ENCODE measurements at places on chromosomes 5 and 9.

DNA sequence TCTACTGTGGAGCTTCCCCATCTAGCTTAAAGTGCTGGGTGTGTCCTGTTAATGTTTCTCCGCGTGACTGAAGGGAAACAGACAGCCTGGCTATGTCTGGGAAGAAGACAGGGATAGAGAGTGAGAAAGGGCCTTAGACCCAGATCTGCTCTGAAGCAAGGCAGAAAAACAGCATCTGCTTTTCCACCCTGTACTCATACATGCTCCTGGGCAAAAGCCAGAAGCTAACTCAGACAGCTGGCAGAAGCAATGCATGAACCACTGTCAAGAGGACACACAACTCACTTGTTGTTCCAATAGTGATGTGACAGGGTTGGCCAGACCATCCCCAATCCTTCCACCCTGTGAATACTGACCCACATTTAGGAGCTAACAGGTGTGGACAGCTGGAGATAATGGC, 63.3 kb downstream of the DPYSL3 start:
- DNase-seq = no peak

DNA sequence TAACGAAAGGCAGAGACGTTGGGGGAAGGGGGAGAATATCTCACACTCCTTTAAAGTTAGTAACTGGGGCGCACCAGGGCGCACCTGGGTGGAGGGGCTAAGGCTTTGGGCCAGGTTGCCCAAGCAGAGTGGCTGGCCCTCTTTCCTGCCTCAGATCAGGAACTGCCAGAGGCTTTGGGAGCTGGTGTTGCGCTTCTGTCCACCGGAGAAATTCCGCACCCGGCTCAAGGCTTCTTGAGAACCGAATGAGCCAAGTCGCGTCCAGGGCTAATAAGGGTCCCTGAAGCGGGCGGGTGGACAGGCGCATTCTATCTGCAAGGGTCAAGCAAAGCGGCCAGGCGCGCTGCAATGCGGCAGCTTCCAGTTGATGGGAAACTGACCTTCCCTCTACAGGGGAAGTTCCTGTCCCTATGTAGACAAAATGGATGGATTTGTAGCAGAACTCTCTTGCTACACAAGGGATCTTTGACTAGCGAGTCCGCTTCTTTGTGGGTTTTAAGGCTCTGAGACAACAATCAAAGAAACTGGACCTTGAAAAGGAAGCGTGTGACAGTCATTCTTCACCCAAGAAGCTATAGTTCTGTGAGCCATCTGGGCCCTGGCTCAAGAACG, 5.5 kb downstream of the PAX5 start:
- DNase-seq = no peak

- no peak for DNase-seq
Measured at GRCh38 chr5:35205186-35205585, 25.1 kb downstream of the PRLR start.

GRCh38 chr5:956941-957747, 51.5 kb upstream of the NKD2 start:
- DNase-seq = peak; percentile 94

GRCh38 chr9:113677057-113677456, 199.1 kb upstream of the ZNF618 start:
- DNase-seq = no peak

DNA sequence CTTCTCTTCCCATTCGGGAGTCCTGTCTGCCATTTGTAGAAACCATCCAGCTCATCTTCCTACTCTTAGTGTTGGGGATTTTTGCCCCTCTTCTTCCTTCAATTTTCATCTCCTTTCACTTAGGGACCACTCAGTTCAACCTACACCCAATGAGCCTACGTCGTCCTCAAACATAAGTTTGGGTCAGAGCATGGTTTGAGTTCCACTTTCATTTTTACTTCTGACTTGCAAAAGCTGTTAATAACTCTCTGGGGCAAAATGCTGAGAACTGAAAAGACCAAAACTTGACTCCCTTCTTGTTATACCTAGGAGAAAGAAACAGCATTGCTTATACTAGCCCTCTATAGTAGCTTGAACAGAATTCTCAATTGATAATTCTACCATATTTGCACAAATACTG, 381.5 kb upstream of the MPDZ start:
- no peak for DNase-seq

- DNase-seq = no peak
Measured at GRCh38 chr5:18043344-18043743, 409.1 kb downstream of the TAF11L14 start.

DNA sequence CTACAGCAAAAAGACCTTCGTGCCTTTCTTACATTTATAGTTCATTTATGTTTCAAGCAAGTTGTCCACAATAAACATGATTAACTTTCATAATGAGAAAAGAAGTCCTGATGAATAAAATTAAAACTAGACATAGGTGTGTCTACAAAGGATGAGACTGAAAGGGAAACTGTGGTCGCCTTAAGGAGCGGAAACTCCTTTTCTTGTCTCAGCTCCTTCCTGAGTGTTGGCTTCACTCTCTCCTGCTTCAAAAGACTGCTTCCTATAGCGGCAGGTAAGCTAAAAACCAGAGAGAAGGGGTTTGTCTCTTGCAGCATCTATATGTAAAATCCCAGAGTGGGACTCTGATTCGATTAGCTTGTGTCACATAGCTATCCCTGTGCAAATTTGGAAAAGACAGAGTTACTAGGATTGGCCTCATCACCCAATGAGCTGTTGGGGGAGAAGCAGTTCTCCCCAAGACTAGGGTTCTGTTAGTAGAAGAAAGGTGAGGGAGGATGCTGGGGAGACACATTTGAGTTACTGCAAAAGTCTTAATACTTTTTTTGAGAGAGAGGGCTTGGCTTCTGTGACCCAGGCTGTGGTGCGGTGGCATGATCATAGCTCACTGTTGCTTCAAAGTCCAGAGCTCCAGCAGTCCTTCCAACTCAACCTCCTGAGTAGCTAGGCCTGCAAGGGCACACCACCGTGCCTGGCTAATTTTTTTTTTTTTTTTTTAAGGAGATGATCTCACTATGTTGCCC, 16.8 kb upstream of the CTSL start:
- DNase-seq = no peak

DNA sequence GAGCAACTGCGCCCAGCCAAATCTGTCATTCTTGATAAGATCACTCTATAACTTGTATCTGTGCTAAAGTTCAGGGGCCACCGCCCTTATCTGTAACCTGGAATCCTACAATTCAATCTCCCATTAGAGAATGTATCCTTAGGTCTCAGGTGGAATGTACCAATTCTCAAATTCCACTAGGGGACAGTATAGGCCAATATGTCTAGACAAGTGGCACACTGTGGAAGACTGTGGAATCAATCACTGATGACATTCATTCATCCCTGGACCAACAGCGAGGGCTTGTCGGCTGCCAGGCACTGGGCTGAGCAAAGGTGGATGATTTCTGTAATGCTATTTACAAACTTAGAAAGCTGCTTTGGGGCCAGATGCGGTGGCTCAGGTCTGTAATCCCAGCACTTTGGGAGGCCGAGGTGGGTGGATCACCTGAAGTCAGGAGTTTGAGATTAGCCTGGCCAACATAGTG, 28.7 kb upstream of the MEGF9 start:
- DNase-seq = peak; percentile 25

DNA sequence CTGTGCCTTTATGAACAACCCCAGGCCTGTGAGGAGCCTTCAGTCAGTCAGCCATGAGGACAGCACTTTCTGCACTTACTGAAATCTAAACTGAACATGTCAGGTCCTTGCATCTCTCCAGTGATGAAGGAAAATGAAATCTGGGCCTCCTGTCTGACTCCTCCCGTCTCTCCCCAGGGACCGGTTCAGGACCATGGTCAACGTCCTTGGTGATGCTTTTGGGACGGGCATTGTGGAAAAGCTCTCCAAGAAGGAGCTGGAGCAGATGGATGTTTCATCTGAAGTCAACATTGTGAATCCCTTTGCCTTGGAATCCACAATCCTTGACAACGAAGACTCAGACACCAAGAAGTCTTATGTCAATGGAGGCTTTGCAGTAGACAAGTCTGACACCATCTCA, 77.0 kb upstream of the PLPP6 start:
- peak; percentile 18 for DNase-seq

DNA sequence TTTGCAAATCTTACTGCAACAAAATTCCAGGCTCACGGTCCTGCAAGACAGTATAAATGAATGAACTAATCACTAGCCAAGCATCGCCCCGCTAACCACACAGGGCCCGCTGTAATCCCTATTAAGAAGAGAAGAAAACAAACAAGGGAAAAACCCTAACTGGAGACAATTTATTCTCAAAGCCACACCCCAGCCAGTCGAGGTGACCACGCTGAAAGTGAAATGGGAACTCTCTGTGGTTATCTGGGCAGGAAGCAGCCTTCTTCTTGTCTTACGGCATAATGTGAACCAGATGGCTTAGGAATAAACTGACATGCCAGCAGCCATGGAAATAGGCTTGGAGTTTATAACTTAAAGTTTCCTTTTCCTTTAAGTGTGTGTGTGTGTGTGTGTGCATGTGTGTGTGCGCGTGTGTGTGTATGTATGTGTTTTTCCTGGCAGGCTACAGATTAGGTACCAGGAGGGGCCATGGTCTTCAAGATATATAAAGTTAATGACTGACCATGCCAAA, 120.2 kb downstream of the SEMA6A start:
- peak; percentile 91 for DNase-seq

GRCh38 chr9:137485343-137486140, 26.4 kb upstream of the NSMF start:
- DNase-seq = no peak

DNA sequence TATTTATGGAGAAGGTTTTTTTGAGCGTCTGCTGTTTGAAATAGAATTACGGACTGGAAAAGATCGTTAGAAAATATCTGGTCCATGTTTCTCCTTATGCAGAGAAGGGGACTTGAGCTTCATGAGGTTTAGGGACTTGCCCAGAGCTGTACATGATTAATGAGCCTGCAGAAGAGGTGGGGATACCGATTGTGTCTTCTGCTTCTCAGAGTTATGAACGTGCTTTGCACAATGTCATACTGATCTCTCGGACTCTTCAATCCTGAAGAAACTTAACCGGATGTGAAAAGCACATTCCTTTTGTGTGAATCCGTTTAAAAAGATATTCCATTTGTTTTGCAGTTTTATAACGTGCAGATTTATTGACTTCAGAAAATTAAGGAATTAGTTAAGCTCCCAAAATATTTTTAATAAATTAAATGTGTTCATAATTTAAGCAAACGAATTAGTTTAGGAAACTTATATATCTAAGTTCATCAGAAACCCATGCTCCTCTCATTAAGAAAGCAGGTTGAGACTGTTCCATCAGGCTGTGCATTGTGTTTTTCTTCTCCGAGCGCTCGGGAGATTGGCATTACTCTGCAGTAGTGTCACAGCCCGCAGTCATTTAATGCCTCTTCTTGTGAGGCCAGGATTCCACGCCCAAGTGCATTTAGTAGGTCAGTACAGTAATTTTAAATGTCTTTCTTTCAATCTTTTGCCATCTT, 40.8 kb upstream of the MEF2C start:
- no peak for DNase-seq

DNA sequence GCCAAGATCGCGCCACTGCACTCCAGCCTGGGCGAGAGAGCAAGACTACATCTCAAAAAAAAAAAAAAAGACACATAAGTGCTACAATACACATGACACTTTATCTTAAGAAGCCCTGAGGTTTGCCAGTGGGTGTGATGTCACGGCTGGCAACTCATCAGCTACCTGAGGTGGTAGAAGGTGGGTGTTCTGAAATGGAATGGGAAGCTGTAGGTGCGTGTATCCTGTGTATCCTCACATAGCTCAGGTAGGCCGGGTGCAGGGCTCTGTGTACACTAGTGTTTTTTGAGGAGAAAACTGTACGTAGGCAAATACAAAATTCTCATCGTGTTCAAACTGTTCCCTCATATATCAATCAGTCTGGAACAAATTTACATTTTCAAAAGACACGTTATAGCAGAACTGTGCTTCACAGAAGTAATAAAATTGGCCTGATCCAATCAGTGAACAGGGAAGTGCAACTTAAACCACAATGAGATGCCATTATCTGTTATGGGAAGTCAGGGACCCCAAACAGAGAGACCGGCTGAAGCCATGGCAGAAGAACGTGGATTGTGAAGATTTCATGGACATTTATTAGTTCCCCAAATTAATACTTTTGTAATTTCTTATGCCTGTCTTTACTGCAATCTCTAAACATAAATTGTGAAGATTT, 10.4 kb downstream of the BICD2 start:
- no peak for DNase-seq

- no peak for DNase-seq
Measured at GRCh38 chr5:14662721-14663260, 1.7 kb upstream of the OTULIN start.

- DNase-seq = no peak
Measured at GRCh38 chr9:86077276-86077675, 22.1 kb downstream of the GOLM1 start.

DNA sequence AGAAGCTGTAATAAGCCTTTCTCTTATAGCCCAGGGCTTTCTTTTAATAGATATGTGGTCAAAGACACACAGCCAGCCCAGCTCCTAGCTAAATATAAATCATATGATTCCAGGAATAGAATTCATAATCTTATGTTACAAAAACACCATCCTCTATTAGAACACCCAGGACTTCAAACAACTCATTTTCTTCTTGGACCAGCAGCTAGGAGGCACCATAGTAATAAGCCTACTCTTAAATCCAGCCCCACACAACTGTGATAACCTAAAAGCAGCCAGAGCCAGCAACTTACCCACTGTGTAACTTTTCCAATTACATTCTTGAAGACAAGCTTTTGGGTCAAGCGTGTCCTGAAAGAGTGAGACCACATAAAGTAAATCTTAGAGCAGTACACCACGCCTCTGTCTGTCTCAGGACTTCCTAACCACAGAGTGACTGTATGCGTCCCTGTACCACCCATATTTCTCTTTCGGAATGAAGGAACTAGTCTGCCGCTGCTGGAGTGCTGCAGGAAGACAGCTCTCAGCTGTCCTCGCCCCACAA, 223.8 kb downstream of the TLE1 start:
- peak; percentile 25 for DNase-seq

DNA sequence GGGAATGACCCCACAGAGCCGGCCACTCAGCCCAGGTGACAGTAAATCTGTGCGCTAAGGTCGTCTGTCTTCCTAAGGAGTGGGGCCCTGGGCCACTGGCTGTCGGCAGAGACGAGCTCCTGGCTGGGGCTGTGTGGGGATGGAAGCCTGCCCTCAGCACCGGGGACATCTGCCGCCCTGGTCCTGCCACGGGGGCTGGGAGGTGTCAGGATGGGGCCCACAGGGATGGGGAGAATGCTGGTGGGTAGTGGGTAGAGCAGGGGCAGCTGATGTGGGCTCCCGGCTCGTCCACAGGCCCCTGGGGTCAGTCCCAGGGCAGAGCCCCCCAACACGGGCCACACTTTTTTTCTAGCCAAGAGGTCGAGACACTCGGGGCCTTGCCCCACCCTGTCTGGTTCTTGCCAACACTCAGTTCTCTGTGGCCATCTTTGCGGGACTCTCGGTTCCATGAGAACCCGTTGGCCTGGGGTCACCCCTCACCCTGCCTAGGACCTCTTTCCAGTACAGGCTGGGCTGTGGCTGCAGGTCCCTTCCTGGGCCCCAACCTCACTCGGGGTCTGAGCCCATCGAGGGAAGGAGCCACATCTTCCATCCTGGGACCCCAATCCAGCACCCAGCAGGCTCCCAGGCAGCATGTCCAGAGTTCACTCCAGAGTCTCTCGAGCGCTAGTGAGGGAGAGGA, 45.0 kb downstream of the DBH start:
- DNase-seq = no peak

- DNase-seq = no peak
Measured at GRCh38 chr5:118883362-118883761, 105.0 kb downstream of the DTWD2 start.
